Caki2 (cell line): ENCODE measurements at places on chromosomes 12 and 14. TPM values are rescaled to one million over a fixed set of nuclear protein-coding genes. Genes with fewer than 3 reads are reported as not detected.

Gene ADAMTS20
- not detected in 2 replicates for total RNA-seq

Gene MEG3
- not detected in 2 replicates for total RNA-seq

GRCh38 chr12:96752211-96752610 lies 154.8 kb upstream of the NEDD1 start:
- DNase-seq = no peak

Gene DTX1
- total RNA-seq = not detected in 2 replicates

DNA sequence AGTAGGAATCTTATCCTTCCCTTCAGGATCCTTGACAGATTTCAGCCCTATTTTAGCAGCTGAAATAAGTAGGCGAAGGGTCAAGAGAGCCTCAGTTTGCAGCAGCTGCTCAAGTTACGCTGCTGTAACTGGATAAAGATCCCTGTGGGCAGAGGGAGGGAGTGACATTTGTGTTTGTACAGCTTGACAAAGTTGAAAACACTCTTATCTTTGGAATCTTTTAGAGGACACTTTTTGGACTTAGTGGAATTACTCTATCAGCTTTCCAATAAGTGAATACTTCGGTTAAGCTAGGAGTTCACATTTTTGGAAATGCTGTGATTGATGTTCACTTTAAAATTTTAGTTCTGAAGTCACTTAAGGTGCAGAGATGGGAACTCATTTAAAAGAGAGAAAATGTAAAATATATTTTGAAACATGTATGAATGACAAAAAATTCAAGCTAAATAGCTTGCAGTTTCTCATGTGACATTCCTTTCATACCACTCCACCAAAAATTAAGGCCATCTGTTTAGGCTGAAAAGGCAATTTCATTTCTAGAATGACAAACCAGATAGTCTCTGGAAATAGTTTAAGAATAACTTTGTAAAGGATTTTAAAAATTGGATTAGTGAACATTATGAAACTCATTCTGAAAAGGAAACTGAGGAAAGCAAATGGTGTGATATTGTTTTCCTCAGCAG lies 55.2 kb downstream of the SLC38A4 start:
- DNase-seq = no peak

GRCh38 chr12:68784015-68784414 lies 24.0 kb upstream of the MDM2 start:
- no peak for DNase-seq

- DNase-seq = no peak
These were observed 11.1 kb downstream of the PTGES3 start for GRCh38 chr12:56676851-56677580.

GRCh38 chr14:73851000-73851399 lies 631 bp upstream of the PTGR2 start:
- peak; percentile 55 for DNase-seq

DNA sequence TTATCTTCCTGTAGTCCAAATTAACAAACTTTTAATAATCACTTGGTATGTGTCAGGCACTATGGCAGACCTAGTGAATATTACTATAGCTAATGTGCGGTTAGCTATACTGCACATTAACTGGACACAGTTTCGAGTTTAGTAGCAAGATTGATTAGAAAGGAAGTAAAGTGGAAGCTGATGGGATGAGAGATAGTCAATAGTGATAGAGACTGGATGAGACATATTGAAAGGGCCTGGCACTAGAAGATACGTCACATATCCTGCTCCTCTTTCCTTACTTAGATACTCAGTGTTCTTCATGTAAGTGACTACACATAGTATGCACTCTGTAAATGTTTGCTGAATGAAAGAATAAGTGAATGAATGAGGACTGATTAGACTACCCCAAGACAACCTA lies 5.5 kb downstream of the TBK1 start:
- DNase-seq = no peak

DNA sequence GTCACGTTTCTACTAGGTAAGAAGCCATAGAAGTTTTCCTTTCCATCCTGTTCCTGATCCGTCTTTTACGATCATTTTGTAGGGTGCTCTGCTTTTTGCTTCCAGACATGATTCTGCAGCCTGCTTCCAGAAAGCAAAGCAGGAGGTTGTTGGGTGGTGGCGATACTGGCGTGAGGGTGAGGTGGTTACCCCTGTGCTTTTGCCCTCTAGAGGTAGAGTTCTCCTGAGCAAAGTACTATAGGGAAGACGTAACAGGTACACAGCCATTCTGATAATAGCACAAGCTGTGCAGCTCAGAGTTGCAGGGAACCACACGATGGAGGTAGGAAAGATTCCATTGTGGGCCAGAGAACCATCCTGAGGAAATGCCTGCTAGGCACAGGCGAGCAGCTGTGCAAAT lies 186.0 kb downstream of the PAH start:
- no peak for DNase-seq

Gene CDCA3
- total RNA-seq = 136 and 216 TPM in 2 replicates

Gene OR4L1
- not detected in 2 replicates for total RNA-seq

DNA sequence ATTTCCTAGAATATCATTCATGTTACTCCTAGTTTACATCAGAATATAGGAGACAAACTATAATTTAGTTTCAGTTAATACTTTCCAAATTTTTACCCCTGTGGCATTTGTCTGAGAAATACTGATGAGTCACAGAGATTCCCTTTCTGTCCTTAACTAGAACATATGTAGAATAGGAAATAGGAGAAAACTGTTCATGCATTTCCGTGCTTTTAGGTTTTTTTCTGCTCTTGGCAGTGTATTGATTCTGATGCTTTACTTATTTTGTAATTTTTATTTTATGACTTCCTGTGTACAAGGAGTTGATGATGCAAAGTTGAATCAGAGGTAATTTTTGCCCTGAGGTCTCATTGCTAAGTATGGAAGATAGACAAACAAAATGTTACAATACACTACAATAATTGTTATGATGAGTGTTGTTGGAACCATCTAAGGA lies 23.0 kb downstream of the MNAT1 start:
- no peak for DNase-seq

GRCh38 chr14:55245657-55246268 lies 25.5 kb upstream of the FBXO34 start:
- no peak for DNase-seq

GRCh38 chr12:121295116-121295745 lies 1.3 kb downstream of the CAMKK2 start:
- no peak for DNase-seq

Gene JDP2
- 34.2 and 36.6 TPM in 2 replicates for total RNA-seq

Gene HELB
- 7.8 and 8.0 TPM in 2 replicates for total RNA-seq

DNA sequence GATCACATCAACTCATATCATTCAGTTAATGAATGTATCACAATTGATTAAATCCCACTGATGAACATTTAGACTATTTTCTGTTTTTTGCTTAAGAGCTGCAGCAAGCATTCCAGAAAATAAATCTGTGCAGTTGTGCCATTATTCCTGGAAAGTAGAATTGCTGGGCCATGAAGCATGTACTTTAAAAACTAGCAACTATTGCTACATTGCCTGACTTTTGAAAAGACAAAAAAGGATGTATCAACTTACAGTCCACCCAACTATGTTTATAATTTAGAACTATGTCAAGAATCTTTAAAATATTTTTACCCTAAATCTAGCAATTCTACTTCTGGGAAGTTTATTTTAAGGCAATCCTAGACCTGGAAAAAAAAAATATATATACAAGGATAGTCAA lies 33.4 kb upstream of the ERGIC2 start:
- DNase-seq = no peak

- no peak for DNase-seq
These were observed 9.2 kb upstream of the CYP46A1 start for GRCh38 chr14:99674776-99675381.

Gene IL26
- not detected in 2 replicates for total RNA-seq

DNA sequence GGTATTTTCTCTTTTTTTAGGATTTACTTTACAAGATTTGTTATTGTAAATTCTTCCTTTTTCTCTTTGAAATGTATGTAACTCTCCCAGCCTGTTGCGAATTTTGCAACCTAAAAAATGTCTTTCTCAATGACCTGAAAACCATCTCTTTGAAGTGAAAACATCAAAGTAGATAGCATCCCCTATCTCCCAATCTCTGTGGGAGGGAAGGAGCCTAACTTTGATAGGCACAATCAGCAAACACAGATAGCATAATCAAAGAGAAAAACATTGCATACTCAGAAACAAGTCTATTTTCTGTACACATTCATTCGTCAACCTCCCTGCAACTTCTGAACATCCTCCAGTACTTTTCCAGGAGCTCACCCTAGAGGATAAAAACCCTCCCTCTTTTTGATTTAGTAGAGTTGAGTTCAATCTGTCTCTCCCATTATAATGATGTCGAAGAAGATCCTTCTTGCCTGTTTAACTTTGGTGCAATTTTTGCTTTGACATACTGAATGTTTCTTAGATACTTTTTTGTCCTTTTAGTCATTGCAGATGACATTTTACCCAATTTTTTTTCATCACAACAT lies 849.2 kb upstream of the LRFN5 start:
- no peak for DNase-seq

- no peak for DNase-seq
These were observed 27.1 kb upstream of the TMTC2 start for GRCh38 chr12:82659343-82660207.

DNA sequence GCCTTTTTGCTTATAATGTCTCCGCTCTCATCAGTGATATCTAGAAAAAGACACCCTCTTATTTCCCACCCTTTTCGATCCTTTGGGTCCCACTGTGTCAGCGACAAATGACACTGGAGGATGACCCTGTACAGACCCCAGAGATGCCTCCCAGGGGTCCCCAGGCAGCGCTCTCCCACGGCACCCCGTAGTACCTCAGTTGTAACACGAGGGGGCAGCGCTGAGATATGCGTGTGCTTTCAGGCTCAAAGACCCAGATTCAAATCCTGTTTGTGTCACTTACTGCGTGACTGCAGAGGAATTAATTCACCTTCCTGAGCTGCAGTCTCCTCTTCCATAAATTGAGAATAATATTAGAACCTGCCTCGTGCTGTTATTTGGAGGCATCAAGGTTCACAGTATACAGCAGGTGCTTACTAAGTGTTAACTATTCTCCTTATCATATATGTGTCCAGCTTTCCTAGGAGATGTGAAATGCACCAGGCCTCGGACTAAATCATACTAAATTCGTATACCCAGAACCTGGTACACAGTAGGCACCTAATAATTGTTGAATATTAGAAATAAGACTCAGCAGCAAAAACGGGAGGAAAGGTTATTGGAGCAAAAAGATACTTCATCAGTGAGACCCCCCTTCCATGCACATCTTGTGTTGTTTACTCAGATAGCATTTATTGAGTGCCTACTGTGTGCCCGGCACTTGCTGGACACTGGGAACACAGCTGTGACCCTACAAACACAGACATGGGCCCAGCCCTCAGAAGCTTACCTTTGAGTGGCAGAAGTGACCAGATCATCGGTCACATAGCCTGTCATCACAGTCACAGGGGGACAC lies 99.9 kb downstream of the PHETA1 start:
- DNase-seq = no peak

DNA sequence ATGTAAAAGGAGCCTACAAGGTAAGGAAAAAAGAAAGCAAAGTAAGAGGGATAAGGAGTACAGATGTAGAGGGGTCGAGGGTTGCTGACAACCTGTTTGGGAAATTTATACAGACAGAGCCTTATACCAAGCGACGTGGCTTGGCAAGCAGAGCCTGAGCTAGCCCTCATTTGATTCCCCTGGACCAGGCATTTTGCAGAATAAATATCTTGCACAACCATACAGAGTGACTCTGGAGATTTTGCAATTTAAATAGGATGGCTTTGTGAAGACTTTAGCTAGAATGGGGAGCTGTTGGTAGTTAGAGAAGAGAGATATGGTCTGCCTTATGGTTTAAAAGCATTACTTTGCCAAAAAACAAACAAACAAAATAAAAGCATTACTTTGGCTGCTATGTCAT lies 11.1 kb upstream of the ANO6 start:
- DNase-seq = no peak

Gene KCNA5
- total RNA-seq = not detected in 2 replicates

DNA sequence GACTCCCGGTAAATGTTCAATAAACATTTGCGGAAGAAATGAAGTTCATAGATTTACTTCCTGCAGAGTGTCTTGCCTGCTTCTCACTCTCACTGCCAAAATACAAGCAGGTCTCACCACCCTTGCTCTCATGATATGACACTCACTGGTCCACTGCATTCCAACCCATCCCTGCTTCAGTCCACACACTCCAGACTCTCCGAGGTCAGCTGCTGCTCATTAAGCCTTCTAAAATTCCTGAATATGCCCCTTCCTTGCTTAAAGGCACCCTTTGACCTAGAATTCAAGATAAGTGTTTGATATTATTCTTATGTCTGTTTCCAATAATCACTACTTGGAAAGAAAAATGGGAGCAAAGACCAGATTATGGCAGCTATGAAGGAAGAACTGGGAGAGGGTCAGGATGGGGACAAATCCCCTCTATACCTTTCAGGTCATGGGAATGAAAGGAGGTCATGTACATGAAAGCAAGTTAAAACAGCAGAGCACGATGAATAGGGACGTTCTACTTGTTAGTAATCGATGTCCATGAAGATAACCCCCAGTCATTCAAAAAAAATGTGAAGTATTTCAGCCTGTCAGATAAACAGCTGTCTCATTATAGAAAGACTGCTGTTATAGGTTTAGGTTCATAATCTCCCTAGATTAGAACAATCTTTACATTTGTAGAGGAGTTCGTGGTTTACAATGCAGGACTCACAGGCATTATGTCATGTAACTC lies 10.5 kb upstream of the NID2 start:
- DNase-seq = peak; percentile 52

Gene PIK3C2G
- not detected in 2 replicates for total RNA-seq
